ENCODE measurements at places on chromosomes 11 and 22.

DNA sequence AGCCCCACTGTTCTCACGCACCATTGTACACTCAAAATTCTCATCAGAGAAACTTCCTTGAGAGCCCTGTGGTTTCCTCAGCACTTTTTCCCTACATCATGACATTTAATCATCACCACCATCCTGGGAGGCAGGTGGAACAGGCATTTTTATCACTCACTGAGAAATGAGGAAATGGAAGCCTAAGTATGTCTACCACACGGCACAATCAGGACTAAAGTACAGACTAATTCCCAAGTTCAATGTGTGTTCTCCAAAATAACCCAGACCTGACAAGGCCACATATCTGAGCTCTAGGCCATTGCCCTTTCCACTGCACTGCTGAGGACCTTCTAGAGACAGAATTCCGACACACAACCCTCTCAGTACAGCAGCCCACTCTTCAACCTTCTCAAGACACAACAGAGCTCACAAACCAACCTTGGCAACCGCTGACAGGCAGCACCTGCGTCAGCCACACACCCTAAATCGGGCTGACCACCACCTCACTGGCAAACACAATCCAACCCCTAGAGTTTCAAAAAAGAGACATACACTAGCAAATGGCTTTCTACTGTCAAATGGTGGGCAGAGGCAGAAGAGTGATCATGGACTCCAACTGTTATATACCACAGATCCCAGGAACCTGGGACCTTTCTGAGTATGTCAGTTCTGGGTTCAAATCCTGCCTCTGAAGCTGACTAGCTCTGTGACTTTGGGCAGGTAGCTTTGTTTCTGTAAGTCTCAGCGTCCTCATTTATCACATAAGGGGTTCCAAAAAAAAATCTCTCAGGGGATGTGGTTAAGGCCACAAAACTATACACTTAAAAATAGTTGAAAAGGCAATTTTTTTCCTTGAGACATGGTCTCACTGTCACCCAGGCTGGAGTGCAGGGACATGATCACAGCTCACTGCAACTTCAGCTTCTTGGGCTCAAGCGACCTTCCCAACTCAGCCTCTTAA, 16.3 kb downstream of the SMCO4 start:
- no peak for DNase-seq

DNA sequence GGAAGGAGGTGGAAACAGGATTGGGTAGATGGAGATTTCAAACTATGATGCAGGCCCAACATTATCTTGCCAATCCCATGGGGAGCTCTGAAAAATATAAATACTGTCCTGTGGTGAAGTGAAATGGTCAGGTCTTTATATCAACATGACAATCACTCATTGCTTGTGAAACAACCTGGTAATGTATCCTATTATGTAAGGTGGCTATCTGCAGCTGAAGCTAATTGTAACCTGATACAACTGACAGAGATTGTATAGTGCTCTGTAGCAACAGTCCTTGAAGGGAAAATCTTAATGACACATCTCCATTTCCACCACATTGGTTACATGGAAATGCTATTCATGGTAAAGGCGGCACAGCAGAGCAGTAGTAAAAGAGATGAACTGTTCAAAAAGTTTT, 20.7 kb upstream of the CHORDC1 start:
- no peak for DNase-seq

- no peak for DNase-seq
Measured at GRCh38 chr22:48631288-48631863, 1196.3 kb downstream of the BRD1 start.

DNA sequence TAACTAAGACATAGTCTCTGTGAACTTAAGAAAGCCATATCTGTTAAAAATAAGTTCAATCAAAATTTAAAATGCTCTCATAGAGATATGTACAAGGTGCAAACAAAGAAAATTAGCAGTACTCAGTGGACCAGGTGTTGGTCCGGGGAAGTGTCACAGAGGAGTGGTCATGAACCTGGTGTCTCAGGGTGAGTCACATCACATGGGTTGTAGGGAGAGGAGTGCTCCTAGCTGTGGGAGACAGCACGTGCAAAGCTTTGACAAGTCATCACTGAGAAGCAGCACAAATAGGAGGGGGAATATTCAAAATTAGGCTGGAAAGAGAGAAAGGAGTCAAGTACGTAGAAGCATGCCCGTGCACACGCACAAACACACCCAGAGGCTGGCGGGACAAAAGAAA, 438.1 kb downstream of the NTM start:
- DNase-seq: no peak

DNA sequence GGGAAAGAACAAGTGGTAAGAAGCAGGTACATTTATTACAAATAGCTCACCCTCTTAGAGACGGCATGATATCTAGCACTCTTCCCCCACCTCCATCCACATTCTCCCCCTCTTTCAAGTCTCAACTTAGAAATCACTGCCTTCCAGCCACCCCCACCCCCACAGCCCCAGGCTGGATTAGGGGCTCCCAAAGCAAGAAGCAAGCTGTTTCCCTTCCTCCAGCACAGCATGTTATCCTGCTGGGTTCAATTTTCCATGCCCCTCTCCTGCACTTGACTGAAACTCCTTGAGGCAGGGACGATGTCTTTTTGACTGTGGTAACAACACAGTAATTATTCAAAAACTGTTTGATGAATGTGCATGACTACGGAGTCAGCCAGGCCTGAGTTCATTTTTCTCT, 350.7 kb downstream of the LARGE1 start:
- no peak for DNase-seq

GRCh38 chr22:24072361-24072760, 61.3 kb downstream of the CABIN1 start:
- no peak for DNase-seq

DNA sequence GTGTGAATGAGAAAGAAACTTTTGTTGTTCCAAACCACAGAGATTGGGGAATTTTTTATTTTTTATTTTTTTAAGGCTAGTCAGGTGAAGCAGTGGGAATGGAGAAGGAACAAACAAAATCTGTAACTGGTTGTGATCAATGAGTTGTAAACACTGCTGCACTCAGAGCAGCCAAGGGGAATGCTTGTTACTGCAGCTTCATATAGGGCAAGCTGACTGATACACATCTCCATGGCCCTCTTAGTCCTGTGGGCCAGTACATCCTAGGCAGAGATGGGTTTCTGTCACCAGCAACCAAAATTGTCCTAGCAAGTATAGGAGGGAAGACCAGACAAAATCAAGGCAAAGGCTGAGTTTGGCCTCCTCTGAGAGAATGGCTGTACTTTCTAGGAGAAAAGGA, 306.8 kb downstream of the CTTN start:
- DNase-seq: no peak

- DNase-seq: no peak
Measured at GRCh38 chr11:94956963-94957362, 16.4 kb downstream of the CWC15 start.

DNA sequence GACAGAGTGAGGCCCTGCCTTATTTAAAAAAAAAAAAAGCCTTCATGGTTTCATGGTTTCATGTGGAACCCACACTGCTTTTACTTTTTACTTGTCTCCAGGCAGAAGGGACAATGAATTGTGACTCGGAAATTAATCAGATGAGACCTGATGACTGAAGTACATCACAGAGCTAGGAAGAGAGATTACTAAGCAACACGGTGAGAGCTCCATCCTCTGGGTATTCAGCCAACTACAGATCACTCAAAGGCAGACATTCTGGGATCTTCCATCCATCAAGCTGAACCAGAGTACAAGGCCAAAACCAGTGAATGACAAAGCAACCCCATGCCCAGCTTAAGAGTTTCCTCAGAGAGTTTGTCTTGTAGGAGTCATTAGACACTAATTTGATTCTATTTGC, 433.2 kb downstream of the SOX6 start:
- no peak for DNase-seq

DNA sequence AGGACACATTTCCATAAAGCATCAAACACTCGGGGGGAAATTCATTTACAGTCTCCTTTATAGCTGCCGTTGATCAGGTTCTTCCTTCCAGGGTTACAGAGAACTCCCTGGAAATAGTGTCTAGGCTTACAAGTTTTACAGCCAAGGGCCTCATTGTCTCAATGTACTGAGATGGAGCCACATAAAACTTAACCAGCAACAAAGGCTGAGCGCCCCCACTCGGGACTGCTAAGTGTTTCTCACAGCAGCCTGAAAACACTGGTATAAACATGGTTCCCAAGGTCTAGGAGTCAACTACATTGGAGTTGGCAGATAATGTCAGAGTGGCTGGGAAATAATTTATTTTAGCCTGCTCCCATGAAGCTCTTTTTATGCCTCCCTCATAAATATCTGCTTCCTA, 686.2 kb downstream of the OPCML start:
- no peak for DNase-seq

DNA sequence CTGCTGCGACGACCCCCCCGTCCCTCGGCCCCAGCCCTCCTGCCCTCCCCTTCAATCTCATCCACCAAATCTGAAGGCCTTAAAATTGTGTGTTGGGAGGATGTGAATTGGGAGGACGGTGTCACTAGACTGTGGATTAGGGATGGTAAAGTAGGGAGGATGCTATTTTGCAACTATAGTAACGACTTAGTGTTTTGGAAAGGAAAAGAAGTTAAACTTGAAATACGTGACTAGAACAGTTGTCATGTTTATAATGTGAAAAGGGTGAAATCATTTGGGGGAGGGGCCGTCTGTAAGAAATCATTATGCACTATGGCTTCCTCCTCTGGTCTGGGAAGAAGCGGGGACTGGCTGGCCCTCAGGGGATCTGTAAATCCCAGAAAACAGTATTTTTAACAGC, 43.4 kb upstream of the NNMT start:
- no peak for DNase-seq

DNA sequence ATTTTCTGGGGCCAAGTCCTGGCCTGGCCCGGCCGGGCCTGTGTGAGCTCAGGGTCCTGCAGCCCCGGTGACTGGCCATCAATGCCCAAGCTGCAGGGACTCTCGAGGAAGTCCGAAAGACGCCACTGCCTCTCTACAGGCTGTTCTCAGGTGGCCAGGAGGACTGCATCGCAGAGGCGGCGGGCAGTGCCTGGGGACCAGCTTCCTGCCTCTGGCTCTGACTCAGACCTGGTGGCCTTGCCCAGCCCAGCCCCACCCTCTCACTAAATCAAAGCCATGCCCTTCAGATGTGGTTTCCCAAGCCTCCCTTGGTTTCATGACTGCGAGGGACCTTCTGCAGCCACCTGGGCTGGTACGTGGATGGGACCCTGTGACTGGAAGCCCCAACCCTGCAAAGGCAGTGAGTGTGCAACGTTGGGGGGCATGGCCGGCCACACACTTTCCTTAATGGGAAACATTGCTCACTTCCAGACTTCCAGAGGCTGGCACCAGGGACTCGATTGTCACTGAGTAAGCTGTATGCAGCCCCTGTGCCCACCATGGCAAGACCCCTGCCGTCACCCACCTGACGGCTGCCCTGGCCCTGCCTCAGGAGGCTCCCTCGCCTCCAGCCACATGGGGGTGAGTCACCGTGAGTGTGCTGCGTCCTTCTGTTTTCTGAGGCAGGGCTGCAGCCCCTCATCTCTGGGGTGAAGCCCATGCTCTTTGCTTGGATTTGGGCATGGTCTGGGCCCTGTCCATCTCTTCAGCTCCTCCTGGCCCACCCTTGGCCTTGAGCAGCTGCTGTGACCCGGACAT, 6.0 kb upstream of the FGF3 start:
- no peak for DNase-seq

DNA sequence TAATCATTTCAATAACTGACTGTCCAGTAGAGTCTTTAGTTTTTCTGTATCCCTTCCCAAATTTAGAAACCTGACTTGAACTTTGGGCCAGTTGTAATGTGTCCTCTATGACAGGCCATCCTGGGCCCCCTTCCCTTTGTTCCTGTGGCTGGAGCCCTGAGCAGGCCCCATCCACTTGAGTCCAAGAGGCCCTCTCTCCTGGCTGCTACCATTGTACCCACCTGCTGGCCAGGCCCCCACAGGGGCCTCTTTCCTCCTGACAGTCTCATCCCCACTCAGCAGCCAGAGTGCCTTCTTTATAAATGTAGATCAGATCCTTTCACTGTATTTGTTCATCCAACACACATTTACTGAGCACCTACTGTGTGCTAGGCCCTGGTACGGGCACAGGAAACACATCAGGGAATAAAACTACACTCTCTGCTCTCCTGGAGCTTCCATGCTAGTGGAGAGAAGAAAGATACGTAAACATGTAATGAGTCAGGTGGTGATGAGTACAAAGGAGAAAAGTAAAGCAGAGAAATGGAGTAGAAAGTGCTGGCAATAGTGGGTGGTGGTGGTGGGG, 2.7 kb upstream of the LRP5 start:
- no peak for DNase-seq

GRCh38 chr11:128135451-128135850, 451.9 kb downstream of the ETS1 start:
- no peak for DNase-seq

GRCh38 chr11:1153105-1153950, 4.4 kb upstream of the MUC5AC start:
- no peak for DNase-seq

GRCh38 chr11:110035357-110035756, 57.8 kb upstream of the ZC3H12C start:
- DNase-seq: no peak

- DNase-seq: no peak
Measured at GRCh38 chr11:76233196-76233921, 27.1 kb upstream of the WNT11 start.

GRCh38 chr11:36328966-36329673, 33.0 kb downstream of the PRR5L start:
- DNase-seq: no peak

- no peak for DNase-seq
Measured at GRCh38 chr11:100730266-100730665, 43.2 kb downstream of the ARHGAP42 start.

- no peak for DNase-seq
Measured at GRCh38 chr11:14967581-14968243, 4.4 kb downstream of the CALCA start.

- no peak for DNase-seq
Measured at GRCh38 chr11:102760344-102761035, 19.9 kb downstream of the MMP10 start.

GRCh38 chr11:48094643-48095339, 114.4 kb downstream of the PTPRJ start:
- no peak for DNase-seq

- DNase-seq: no peak
Measured at GRCh38 chr11:115269191-115269950, 234.8 kb downstream of the CADM1 start.

GRCh38 chr11:12103411-12104225, 6.8 kb upstream of the MICAL2 start:
- no peak for DNase-seq

GRCh38 chr11:117970400-117971024, 15.7 kb upstream of the IL10RA start:
- DNase-seq: no peak

GRCh38 chr11:20388096-20389055, 860 bp downstream of the PRMT3 start:
- no peak for DNase-seq

DNA sequence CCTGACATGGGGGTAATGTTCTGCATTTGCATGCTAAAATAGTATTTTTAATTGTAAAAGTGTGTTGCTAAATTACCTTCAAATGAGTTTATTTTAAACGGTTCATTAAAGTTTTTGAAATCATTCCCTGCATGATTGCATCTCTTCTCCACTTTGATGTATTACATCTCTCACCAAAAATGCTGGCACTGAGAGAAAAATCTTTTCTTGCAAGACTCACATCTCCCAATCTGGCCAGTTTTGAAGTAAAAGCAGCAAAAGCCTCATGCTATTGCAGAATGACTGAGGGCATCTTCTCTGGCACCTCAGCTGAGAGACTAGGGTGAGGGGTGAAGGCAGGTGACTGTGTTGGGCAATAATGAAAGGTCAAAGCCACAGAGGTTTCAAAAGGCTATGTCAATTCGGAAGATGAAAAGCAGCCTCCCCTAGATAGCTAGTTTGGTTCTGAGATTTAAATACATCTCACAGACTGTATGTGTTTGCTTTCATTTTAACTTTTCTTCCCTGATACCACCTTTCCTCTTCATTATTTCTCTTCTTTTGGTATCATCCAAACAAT, 292.2 kb upstream of the RAG2 start:
- no peak for DNase-seq

All from activated CD4-positive, alpha-beta T cell treated with anti-CD3 and anti-CD28 coated beads for 24 hours (primary cell).